HL-60 (cell line): ENCODE measurements at places on chromosomes 3 and 15.
A peak's percentile ranks its signal among the peaks of the same experiment; 100 is the strongest.

DNA sequence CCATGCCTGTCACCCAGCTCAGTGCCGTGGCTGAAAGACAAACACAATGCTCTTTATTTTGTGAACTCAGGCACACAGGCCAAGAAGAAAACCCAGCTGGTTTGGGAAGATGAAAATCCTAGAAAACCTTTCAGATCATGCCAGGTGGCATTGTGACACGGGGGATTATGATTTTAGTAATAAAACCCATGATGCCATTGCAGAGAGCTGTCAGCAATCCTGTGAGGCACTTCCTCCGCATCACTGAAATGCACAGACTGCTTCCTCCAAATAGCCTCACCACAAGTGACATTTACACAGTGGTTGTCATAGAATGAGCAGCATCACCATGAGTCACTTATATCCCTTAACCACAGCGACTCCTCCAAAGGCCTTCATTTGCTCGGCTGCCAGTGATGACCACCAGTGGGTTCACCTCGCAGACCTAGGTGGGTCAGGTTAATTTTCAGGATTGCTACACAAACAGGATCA, 22.7 kb downstream of the ABHD6 start:
- DNase-seq: no peak

DNA sequence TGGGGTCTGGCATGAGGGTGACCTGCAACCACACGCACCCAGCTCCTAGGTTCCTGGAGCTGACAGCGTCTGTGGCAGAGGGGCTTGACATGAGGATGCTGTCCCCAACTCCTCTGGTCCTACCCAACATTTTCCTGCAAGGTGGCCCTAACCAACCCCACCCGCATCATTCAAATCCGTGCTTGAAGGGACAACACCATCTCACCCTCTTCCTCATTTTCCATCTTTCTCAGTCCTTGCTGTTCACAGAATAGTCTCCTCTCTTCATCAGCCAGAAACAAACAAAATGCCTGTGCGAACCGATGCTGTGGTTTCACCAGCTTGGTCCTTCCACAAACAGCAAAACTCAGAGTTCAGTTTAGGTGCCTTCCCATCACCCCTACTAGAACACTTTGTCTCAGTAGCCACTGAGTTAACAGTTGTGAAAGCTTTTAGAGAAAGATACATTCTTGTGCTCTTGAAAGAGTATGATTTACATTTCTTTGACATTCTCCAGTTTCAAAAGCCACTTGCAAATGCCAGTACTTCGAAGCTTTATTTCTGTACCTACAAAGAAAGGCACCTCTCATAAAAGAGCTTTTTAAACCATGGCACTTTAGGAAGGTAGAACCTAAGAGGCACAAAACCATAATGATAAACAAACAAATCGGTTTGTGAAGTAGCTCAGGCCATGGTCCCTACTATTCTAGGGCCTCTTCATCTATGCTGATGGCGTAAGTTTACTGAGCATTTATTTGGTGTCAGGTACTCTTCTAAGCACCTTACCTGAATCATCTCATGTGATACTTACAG, 360.1 kb downstream of the SHQ1 start:
- DNase-seq: no peak

DNA sequence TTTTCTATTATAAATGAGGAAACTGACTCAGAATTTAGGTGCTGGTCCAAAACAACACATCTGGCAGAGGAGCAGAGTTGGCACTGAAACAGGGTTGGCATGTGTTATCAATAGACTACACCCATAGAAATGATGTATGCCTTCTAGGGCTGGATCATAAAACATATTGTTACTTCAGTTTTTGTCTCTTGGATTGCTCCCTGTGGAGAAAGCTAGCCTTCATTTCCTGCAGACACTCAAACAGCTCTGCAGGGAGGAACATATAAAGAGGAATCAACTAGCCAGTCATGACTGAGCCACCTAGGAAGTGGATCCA, 507 bp upstream of the MRPL3 start:
- no peak for DNase-seq

- DNase-seq: no peak
Observed at GRCh38 chr15:99480016-99480810, 85.6 kb upstream of the MEF2A start.

- no peak for DNase-seq
Observed at GRCh38 chr3:136291302-136291701, 41.2 kb downstream of the PCCB start.

- DNase-seq: no peak
Observed at GRCh38 chr3:38128303-38128655, 8.6 kb downstream of the ACAA1 start.

- DNase-seq: no peak
Observed at GRCh38 chr3:50166620-50167019, 11.5 kb downstream of the SEMA3F start.

- DNase-seq: no peak
Observed at GRCh38 chr15:58981808-58982475, 5.5 kb upstream of the RNF111 start.

DNA sequence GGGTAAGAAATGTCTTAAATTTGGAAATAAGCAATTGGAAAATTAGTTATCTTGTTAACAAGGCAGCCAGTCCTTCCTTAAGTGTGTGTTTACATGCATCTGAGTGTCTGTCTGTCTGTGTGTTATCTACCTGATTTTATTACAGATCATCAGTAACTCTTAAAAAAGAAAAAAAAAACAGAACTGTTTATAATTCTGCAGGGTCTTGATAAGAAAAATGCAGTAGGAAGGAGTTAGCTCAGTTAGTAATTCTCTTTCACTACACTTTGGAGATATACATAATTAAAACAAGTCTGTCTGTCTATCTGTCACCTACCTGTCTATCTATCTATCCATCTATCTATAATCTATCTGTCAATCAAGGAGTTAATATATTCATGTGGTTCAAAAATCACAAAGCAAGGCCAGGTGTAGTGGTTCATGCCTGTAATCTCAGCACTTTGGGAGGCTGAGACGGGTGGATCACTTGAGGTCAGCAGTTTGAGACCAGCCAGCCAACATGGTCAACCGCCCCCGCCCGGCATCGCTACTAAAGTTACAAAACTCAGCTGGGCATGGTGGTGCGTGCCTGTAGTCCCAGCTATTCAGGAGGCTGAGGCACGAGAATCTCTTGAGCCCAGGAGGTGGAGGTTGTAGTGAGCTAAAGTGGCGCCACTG, 135.5 kb upstream of the SGO1 start:
- no peak for DNase-seq

DNA sequence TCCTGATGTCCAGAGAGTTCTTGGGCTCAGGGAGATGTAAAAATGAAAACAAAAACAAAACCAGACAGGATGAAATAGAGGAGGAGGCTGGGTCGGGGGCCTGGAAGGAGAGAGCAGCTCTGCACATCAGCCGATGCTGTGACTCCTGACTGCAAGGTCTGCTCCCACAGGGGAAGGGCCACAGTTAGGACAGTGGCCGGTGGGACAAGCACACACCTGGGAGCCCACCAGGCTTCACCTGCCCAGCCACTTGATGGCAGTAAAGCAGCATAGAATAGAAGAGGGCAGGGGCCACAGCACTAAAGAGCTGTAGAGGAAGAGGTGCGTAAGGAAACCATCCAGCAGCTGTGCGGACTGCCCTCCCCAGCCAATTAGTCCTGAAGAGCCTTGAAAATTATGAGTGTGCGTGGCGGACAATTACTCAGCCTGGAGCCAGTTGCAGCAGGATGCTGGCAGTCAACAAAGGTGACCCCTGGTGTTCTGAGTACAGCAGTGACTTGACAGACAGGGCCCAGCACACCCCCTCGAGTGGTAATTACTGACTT, 29.8 kb downstream of the ALS2CL start:
- no peak for DNase-seq

DNA sequence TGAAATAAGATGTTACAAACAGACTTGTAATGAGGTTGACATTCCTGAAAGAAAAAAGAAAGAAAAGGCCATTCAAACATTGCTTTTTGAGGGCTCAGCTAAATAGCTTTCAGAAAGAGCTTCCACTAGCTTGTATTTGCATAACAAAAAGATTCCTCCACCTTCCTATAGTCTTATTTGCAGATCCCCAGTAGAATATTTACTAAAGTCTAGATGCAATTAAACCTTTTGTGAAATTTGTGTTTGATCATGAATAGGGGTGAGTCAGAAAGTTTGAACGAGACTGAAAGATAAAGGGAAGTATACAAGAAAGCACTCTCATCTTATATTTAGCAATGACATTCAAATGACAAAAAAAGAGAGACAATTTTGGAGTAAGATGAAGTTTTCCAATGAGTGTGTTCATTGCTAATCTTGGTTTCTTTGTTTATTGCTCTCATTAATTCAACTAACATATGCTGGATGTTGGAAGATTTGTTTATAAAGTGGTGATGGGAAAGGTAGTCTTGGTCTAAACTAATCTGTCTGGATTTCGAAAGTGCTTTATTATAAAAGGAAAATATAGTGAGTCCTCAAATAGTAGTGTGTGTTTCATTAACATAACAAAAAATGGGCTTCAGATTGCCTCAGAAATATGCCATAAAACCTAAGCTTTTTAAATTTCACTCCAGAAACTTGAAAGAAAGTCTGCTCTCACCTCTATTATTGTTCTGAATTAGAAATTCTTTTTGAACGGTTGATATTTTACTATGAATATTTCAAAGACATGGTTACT, 9.1 kb upstream of the CADPS start:
- DNase-seq: no peak

DNA sequence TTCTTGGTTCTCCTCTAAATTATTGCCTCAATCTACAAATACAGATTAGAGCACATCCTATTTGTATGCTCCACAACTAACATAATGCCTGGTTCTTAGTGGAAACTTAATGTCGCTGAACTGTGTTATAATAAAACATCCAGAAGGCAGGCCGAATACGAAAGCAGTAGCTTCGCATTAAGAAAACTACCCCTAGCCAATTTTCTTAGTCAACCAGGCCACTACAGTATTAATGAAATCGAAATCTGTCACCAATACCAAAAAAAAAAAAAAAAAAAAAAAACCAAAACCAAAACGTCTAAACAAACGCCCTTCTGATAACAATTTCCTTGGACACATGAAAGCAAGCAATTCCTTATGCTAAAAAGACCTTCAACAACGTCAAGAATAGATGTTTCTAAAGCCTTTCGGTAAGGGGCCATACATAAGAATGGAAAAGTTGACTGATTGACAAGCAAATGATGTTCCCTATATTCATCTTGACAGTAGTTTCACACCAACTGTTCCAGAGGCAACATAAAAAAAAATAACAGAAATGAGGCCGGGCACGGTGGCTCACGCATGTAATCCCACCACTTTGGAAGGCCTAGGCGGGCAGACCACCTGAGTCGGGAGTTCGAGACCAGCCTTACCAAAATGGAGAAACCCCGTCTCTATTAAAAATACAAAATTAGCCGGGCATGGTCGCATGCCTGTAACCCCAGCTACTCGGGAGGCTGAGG, 1.3 kb downstream of the DENND6A start:
- DNase-seq: no peak

DNA sequence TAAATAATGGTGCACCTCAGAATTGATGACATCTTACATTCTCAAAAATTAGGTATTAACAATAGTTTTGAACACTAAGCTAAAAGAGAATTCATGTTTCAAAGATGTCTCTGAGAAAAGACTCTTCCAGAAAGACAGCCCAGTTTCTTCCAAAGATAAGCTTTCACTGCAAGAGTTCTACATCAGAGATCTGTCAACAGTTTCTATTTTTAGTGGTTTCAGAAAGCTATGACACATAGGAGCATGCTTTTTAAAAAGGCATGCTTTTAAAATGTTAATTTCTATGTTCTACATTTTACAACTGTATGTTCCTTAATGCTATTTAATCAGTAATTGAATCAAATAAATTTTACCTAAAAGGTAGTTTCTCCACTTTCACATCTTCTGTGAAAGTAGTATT, 88.2 kb downstream of the PLOD2 start:
- DNase-seq: no peak

- no peak for DNase-seq
Observed at GRCh38 chr3:196111939-196112386, 30.1 kb upstream of the TFRC start.

GRCh38 chr3:56321383-56321782, 146.9 kb downstream of the ERC2 start:
- no peak for DNase-seq

- DNase-seq: no peak
Observed at GRCh38 chr3:115042351-115042750, 104.7 kb downstream of the ZBTB20 start.

DNA sequence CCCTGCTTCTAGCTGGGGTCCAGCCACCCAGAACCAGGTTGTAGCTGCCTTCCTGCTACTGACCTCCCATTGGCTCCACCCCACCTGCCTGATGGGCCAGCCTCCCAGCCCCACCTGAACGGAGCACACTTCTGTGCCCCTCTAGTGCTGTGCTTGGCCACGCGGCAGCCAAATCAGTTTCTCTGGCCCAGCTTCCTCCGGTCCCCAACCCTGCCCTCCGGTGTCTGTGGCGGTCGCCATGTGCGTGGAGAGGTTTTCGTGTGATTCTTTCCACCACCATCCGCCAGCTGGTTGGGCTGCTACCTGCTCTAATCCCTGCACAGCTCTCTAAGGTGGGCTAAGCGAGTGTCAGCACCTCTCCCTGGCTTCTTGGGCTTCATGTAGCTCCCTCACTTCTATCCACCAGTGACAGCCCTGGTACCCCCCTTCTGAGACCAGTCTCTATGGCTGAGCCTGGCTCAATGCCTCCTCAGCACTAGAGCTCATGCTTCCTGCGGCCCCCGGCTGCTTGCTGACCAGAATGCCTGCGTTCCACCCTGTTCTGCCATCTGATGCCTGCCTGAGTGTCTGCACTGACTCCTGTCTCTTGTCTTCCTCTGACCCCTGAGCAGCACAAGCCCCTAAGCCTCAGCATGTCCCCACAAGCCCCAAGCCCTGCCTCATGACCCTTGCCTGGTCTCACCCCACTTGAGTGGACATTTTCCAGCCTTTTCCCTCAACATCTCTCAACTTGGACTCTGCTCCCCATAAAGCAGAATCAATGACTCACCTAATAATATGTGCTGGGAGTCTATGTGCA, 23.2 kb upstream of the MAGEF1 start:
- DNase-seq: no peak

DNA sequence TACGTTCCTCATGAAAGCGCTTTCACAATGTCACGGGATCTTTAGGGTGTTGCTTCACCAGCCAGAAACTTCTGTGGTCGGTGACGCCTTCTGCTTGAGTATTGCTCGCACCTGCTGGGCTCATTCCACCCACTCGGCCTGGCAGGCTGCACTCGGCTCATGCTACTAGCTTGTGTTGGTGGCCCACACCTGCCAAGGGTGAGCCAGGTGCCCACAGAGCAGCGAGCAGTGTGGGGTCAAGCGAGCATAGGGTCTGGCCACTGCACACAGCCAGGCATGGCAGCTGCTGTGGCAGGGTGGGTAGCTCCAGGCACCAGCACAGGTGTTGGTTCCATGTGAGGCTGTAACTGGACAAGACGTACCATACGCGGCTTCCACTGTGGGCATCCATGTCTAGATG, 202.9 kb upstream of the CADM2 start:
- peak; percentile 86 for DNase-seq

- no peak for DNase-seq
Observed at GRCh38 chr3:105277656-105278055, 89.1 kb upstream of the ALCAM start.

DNA sequence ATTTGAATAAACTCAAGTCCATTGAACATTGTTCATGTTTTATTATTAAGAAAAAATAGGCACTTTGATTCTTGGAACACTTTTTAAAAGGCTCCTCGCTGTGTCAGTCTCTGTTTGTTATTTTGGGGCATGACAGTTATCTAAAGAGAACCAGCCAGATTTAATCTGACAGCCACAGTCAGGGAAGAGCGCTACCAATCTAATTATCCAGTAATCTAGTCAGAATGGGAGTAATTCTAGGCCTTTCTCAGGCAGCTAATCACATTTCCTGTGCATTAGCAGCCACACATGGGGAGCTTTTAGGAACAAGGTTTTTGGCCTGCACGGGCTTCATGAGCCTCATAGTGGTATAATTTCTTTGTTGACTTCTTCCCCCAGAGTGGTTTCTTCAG, 362.2 kb downstream of the RBMS3 start:
- DNase-seq: no peak

- no peak for DNase-seq
Observed at GRCh38 chr3:80408030-80408721, 640.4 kb upstream of the ROBO1 start.
